Activated naive CD4-positive, alpha-beta T cell treated with anti-CD3 and anti-CD28 coated beads for 36 hours (primary cell): ENCODE measurements at places on chromosomes 1 and 21. TPM values are rescaled to one million over a fixed set of nuclear protein-coding genes. Genes with fewer than 3 reads are reported as not detected.

WNT3A gene
- total RNA-seq, result not detected

SH3BGR gene
- 4.0 TPM for total RNA-seq

ANGPTL7 gene
- not detected for total RNA-seq

LCA5L gene
- not detected for total RNA-seq

FCGR2B gene
- not detected for total RNA-seq

LENEP gene
- total RNA-seq, result 0.99 TPM

GBP6 gene
- total RNA-seq, result not detected

GRCh38 chr1:223001653-223002634 is 141.1 kb downstream of the TLR5 start:
- H3K4me3 ChIP-seq, result no peak overlapping the region
- H3K36me3 ChIP-seq, result peaks cover 9% of the 10 kb centered on the region
- no peak overlapping the region for H3K27ac ChIP-seq
- H3K4me1 ChIP-seq, result no peaks in the 10 kb centered on the region
- no peaks in the 10 kb centered on the region for H3K27me3 ChIP-seq

GRCh38 chr1:8092657-8093056 is 66.5 kb upstream of the ERRFI1 start:
- no peak for DNase-seq
- H3K36me3 ChIP-seq, result no peaks in the 10 kb centered on the region
- H3K4me3 ChIP-seq, result no peak overlapping the region
- peaks cover 37% of the 10 kb centered on the region for H3K4me1 ChIP-seq
- no peak overlapping the region for H3K27ac ChIP-seq
- H3K27me3 ChIP-seq, result peaks cover 23% of the 10 kb centered on the region

GRCh38 chr1:182595641-182596240 is 6.7 kb upstream of the RNASEL start:
- no peak overlapping the region for H3K4me3 ChIP-seq
- H3K27me3 ChIP-seq, result no peaks in the 10 kb centered on the region
- peak; percentile 86 for DNase-seq
- H3K36me3 ChIP-seq, result no peaks in the 10 kb centered on the region
- peaks cover 14% of the 10 kb centered on the region for H3K4me1 ChIP-seq
- no peak overlapping the region for H3K27ac ChIP-seq

GRCh38 chr1:197924516-197925123 is 7.4 kb downstream of the LHX9 start:
- peaks cover 15% of the 10 kb centered on the region for H3K4me1 ChIP-seq
- no peaks in the 10 kb centered on the region for H3K36me3 ChIP-seq
- no peak overlapping the region for H3K27ac ChIP-seq
- H3K4me3 ChIP-seq, result no peak overlapping the region

DNA sequence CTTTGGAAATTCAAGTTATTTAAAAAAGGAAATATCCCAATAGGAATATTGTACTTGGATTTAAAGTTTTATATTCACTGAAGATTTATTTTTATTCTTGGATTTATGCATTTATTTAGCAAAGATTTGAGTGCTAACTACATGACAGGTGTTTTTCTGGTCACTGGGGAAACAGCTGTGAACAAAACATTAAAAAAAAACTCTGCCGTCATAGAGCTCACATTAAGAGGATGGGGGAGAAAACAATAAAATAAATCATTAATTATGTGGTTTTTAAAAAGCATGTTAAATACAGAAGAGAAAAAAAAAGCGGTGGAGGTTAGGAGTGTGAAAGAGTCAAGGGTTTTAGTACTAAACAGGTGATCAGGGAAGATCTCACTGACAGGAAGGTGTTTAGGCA is 149.9 kb downstream of the GALNT2 start:
- H3K36me3 ChIP-seq, result peaks cover 34% of the 10 kb centered on the region
- no peaks in the 10 kb centered on the region for H3K27me3 ChIP-seq

GRCh38 chr1:38028671-38029070 is 16.1 kb downstream of the UTP11 start:
- no peak for DNase-seq
- peaks cover 16% of the 10 kb centered on the region for H3K36me3 ChIP-seq
- H3K4me3 ChIP-seq, result peak overlapping the region; percentile 28
- H3K27ac ChIP-seq, result peak overlapping the region; percentile 89
- no peaks in the 10 kb centered on the region for H3K27me3 ChIP-seq

DNA sequence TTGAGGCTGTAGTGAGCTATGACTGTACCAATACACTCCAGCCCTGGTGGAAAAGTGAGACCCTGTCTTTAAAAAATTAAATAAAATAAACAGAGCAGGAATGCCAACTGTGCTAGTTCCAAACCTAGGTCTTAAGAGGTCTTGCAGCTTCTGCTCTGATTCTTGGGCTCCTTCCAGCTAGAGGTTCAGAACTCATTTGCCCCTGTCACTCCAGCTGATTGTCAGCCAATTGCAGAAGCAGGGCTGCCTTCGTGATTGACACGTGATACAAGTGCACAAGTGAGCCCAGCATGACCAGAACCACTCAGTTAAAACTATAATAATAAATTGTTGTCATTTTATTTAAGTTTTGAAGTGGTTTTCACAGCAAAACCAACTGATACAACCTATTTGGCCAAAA is 298.4 kb downstream of the USP25 start:
- no peaks in the 10 kb centered on the region for H3K4me1 ChIP-seq
- DNase-seq, result no peak
- H3K27me3 ChIP-seq, result no peaks in the 10 kb centered on the region
- H3K4me3 ChIP-seq, result no peak overlapping the region
- H3K27ac ChIP-seq, result no peak overlapping the region

DNA sequence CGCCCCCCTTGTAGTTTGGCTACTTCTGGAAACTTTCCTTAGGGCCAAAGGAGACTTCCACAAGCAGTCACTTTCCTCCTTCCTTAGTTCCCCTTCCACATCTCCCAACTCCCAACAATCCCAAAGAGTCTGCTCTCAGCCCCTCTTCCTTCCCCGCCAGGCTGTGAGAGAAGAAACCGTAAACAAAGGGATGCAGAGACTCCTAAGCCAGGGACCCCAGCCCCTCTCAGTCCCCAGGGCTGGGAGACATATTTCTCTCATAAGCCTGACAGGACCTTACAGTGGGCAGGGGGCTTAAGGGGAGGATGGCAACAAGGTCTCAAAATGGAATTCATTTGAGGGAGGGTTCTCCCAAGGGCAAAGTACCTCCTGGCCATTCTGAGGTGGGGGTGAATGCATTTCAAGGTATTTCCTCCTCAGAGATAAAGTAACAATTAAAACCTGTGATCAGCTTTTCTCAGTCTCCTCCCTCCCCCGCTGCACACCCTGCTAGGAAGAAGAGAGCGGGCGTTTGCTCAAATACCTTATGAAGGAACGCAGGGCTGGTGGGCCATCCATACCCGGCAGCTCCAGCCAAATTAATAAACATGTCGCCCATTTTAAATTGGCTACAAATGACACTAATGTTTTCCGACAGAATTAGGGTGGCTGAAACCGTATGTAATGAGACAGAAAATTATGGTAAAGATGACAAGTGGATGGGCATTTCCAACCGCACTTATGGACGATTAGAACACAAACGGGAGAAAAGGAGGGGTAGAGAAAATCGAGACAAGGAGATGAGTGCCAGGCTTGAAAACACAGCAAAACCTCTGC is 4.0 kb downstream of the BARHL2 start:
- DNase-seq, result no peak
- H3K27me3 ChIP-seq, result peaks cover 83% of the 10 kb centered on the region
- peaks cover 17% of the 10 kb centered on the region for H3K4me1 ChIP-seq
- H3K27ac ChIP-seq, result no peak overlapping the region

DNA sequence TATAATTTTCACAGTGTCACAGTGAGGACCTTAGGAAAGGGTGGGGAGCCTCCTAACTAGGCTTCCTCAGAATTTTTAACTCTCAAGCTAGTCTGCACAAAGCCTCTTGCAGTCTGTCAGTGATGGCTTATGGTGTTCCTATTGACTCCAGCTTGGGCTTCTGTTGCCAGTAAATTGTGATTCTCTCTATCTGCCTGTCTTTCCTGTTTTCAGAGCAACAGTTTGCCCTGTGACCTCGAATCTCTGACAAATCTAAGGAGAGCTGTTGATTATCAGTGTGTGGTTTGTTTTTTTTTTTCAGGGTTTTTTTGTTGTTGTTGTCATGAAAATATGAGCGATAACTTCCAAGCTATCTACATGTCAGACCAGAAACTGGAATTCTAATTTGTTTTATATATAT is 423.2 kb upstream of the B3GALT2 start:
- no peaks in the 10 kb centered on the region for H3K27me3 ChIP-seq
- H3K27ac ChIP-seq, result no peak overlapping the region
- no peaks in the 10 kb centered on the region for H3K36me3 ChIP-seq
- DNase-seq, result no peak
- H3K4me3 ChIP-seq, result no peak overlapping the region
- peaks cover 8% of the 10 kb centered on the region for H3K4me1 ChIP-seq

DNA sequence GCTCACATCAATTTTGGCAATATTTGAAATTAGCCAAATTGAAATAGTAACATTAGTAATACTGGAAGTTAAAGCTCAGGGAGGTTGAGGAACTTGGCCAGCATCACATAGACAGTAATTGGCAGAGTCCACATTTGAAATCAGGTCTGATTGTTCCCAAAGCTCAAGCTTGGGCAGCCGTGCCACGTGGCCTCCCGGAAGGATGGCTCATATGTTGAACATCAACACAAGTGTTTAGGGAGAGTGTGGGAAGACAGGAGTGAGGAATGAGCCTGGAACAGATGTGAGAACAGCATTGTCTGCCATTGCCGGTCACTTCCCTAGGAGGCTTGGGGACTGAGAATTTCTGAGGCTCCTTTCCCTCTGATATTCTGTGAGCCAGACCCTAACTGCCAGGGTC is 40.2 kb upstream of the RBM15 start:
- H3K4me1 ChIP-seq, result no peaks in the 10 kb centered on the region
- no peaks in the 10 kb centered on the region for H3K36me3 ChIP-seq
- no peak for DNase-seq
- no peak overlapping the region for H3K4me3 ChIP-seq
- peaks cover 2% of the 10 kb centered on the region for H3K27me3 ChIP-seq

GRCh38 chr1:193613041-193613440 is 426.6 kb upstream of the B3GALT2 start:
- H3K36me3 ChIP-seq, result no peaks in the 10 kb centered on the region
- no peak overlapping the region for H3K4me3 ChIP-seq
- H3K27me3 ChIP-seq, result no peaks in the 10 kb centered on the region

GRCh38 chr1:205576011-205576410 is 55.8 kb downstream of the ELK4 start:
- no peak overlapping the region for H3K4me3 ChIP-seq
- H3K27ac ChIP-seq, result no peak overlapping the region
- DNase-seq, result no peak
- H3K27me3 ChIP-seq, result peaks cover 11% of the 10 kb centered on the region
- H3K4me1 ChIP-seq, result no peaks in the 10 kb centered on the region

DNA sequence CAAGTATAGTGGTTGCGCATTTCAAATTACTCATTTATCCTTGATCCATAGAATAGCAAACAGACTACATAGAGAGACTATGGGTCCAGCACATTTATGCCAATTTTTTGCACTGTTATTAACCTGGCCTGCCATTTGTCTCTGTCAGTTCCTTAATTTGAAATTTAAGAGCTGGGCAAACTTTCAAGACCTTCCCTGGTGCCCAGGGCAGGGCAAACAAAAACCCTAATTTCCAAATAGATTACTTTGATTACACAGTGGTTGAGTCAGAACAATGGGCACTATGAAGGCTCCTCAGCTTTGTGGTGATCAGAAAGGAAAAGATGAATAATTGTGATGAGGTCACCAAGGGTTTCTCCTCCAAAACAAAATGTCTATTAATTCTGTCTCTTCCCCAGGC is 80.6 kb downstream of the TNFSF18 start:
- H3K36me3 ChIP-seq, result no peaks in the 10 kb centered on the region
- peaks cover 18% of the 10 kb centered on the region for H3K4me1 ChIP-seq
- H3K27me3 ChIP-seq, result peaks cover 2% of the 10 kb centered on the region
- DNase-seq, result no peak

DNA sequence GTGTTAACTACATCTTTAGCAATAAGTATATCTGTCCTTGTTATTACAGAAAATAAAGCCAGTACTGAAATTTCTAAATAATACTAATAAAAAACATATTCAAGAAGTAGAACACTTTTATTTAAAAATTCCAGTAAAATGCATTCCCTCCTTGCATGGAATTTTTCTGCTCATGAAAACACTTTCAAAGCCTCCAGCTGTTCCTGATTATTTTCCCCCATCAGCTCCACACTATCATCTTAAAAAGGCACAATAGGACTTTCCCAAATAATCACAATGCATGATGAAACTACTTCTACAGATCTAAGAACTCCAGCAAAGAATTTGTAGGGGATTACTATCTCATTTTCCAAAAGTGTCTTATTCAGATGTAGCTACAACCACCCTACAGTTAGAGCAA is 162.6 kb upstream of the USP25 start:
- H3K4me3 ChIP-seq, result no peak overlapping the region
- H3K27ac ChIP-seq, result no peak overlapping the region
- DNase-seq, result no peak

- no peak for DNase-seq
- H3K36me3 ChIP-seq, result no peaks in the 10 kb centered on the region
- no peak overlapping the region for H3K27ac ChIP-seq
- H3K27me3 ChIP-seq, result no peaks in the 10 kb centered on the region
Observed at GRCh38 chr1:169186106-169186505, 79.6 kb downstream of the ATP1B1 start.

DNA sequence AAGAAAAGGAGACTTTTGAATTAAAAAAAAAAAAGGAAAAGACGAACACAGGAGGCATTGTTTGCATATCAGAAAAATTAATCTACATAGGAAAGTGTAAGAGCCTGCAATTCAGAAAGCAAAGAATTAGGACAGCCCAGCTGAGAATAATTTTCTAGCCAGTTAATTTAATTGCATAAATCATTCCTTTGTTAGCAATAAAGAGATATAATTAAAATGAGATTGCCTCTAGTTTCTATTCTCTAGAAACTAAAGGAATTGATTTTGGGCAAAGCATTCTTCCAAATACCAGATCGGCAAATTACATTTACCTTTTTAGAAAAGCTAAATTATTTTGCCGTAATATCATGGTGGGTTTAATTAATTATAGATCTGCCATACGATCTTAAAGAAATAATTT is 46.0 kb downstream of the NUF2 start:
- no peak for DNase-seq
- no peak overlapping the region for H3K27ac ChIP-seq
- H3K4me1 ChIP-seq, result no peaks in the 10 kb centered on the region
- peaks cover 3% of the 10 kb centered on the region for H3K27me3 ChIP-seq
- H3K36me3 ChIP-seq, result no peaks in the 10 kb centered on the region

DNA sequence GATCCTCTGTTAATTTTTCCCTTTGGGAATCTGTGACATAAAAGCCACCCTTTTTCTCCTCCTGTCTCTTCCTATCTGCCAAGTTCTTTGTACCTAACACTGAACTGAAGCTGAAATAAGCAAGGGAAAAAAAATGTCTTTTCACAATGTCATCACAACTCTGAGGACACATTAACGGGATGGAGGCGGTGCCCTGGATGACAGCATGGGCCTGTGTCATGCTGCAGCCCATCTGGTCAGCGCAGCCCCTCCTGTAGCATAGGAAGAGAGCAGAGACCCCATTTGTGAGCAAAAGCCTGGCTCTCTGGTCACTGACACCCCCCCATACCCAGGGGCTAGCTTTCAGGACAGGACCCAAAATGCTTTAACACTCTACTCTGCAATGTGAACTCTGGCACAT is 22.5 kb downstream of the SYT2 start:
- no peaks in the 10 kb centered on the region for H3K4me1 ChIP-seq
- no peak overlapping the region for H3K4me3 ChIP-seq
- H3K27me3 ChIP-seq, result peaks cover 35% of the 10 kb centered on the region
- H3K36me3 ChIP-seq, result no peaks in the 10 kb centered on the region
- no peak overlapping the region for H3K27ac ChIP-seq
- DNase-seq, result no peak
